ENCODE measurements at places on chromosomes 4 and X.

- no peak for DNase-seq
These were observed 18.0 kb downstream of the HERC6 start for GRCh38 chr4:88396681-88397080.

GRCh38 chr4:5970381-5971077 is 47.7 kb downstream of the C4orf50 start:
- DNase-seq: no peak

DNA sequence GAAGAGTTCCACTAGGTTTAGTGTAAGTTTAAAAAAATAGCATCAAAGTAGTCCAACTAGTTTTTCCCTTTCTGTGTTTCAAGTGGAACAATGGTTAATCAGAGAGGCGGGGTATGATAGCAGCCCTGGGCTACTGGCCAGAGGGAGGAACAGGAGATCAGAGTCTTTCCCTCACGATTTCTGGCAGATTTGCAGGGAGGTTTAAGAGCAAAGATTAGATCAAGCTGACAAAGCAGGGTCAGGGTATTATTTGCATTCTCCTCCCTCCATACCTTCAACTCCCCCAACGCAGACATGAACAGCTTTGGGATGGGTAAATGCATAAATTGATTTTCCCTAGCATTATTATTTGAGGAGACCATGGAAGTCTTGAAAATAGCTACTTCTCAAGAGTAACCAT is 277.6 kb upstream of the DIAPH2 start:
- no peak for DNase-seq

GRCh38 chr4:16860516-16860915 is 37.9 kb downstream of the LDB2 start:
- no peak for DNase-seq

DNA sequence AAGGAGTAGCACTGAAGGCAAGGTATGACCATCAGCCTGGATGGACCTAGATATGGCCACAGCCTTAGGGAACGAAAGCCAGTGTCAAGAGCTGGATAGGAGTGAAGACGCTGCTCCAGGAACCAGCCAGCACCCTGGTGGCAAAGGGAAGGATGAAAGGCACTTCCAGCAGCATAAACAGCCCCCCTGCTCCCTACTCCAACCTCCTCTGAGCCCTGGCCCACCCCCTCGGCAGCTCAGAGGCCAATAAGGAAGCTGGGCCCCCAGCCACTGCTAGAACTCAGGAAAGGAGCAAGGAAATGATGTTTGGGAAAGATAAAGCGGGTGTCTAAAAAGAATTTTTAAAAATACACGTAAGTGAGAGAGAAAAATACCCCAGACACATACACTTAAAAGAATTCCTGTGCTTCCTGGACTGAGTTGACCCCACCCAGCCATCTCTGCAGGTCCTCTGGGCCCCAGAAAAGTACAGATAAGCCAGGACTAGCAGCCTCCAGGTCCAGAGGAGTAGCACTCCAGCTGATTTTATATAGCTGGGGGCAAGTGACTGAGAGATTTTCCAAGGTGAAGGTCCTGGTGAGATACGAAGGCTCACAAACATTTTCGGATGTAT is 170.4 kb downstream of the SHROOM4 start:
- DNase-seq: no peak

GRCh38 chr4:94410678-94411206 is 41.0 kb upstream of the PDLIM5 start:
- DNase-seq: no peak

DNA sequence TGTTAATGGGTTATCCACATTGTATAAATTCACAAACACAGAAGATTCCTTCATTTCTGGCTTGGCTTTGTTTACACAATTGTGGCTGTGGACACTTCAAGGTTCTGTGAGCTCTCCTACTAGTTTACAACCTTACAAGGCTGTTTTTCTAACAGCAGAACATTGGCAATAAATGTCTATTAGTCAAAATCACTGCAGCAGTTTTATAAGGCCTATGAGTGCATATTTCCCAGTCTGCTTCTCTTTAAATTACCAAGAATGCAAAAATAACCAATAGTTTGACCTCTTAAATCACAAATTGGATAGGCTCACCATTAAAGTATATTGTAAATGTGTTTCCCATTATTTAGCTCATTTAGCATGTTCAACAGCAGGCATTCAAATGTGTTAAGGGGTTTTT is 239.2 kb downstream of the DKK2 start:
- no peak for DNase-seq

DNA sequence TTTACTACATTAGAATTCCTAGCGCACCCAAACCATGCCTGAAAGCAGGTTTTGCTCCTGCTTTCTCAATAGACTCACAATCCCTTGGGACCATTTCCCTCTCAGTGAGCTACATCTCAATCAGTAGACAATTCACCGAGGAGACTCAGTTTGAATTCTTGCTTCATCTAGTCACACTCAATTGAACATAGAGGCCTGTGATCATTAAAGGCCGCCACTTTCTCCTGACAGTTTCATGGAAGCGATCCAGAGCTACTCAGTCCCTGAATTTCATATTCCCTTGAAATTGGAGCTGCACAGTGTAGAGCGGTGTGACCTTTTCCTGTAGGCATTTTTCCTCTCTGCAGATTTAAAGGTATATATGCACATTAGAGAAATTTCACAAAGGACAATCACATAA is 193.9 kb upstream of the SPOCK3 start:
- no peak for DNase-seq

- no peak for DNase-seq
These were observed 110.3 kb downstream of the AREG start for GRCh38 chr4:74555231-74555630.

- no peak for DNase-seq
These were observed 620.8 kb upstream of the ADGRL3 start for GRCh38 chr4:60579335-60579734.

GRCh38 chr4:44150091-44150576 is 298.5 kb downstream of the KCTD8 start:
- no peak for DNase-seq

DNA sequence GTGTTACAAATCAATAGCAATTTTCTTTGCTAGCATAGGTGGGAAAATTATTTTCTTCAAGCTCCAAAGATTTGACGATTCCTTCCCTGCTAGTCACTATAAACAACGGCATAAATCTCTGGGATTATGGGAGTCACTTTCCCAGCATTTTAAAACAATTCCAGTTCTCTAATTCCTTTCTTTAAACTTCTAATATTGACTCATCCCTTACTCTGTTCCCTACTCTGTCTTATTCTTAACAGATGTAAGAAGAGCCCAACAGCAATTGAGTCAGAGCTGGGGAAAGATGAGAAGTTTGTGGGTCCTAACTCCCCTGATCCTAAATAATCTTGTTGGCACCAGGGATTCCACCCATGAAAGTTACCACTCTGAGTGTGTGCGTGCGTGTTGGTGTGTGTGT is 47.4 kb upstream of the IL21 start:
- no peak for DNase-seq

DNA sequence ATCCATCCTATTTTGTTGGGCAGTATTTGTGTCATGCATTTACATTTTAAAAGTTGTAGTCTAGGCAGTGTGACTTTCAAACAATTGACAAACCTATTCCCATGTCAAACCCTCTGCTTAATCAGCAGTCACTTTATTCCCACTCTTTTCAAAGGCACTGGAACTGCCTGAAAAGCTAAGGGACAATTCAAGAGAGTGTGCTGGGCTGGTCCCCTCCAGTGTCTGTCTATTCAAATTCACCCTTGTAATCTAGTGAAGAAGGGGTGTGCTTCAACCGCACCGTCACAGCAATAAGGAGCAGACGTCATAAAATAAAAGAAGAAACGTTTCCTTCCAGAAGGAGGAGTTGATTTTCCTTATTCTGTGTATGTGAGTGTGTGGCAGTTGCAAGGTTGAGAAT is 197.0 kb upstream of the MAD2L1 start:
- no peak for DNase-seq

- DNase-seq: no peak
These were observed 728.2 kb downstream of the ARAP2 start for GRCh38 chr4:35516102-35516501.

- peak; percentile 8 for DNase-seq
These were observed 81.2 kb downstream of the SPRY1 start for GRCh38 chr4:123477711-123478209.

GRCh38 chr4:127400731-127401346 is 231.9 kb upstream of the INTU start:
- DNase-seq: no peak

GRCh38 chrX:120205816-120206753 is 44.5 kb upstream of the ZBTB33 start:
- no peak for DNase-seq

DNA sequence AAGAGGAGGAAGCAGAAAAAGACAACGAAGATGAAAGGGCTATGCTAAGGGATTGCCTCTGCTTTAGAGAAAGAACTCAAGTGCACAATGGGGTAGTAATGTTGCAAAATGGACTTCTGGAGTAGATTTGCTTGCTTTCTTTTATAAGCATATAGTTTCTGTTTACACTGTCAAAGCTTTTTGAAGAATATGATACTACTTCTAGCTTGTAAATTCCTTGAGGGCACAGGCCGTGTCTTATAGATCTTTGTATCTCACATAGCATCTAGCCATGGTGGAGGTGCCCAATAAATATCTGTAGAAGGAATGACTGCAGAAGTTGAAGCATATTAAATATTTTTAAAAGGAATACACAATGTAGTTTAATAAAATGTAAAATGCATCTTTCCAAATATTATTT is 147.8 kb upstream of the ZIC3 start:
- no peak for DNase-seq

DNA sequence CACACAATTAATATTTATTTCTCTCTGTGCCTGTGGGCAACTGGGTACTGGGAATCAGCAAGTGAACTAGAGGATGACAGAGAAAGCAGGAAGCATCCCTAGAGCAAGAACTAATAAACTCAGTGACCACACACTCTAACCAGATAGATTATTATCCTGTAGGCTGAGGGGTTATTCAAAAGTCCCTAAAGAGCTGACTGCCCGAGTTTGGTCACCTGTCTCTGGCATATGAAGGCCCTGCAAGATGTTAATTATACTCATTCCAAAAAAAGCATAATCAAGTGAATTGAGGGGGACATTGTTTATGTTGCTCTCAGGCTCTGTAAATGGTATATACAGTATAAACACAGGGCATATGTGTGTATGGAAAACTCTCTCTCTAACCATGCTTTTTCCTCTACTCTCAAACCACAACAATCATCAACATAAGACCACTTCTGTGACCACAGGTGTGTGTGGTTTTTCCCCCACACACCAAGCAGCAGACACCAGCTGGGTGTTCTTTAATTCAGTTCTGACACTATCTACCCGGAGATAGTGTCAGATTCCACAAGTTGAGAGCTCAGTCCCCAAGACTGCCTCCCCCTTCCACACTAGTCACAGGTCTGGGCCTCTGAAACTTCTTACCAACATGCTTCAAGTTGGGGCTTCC is 6.2 kb upstream of the HPSE start:
- DNase-seq: no peak

DNA sequence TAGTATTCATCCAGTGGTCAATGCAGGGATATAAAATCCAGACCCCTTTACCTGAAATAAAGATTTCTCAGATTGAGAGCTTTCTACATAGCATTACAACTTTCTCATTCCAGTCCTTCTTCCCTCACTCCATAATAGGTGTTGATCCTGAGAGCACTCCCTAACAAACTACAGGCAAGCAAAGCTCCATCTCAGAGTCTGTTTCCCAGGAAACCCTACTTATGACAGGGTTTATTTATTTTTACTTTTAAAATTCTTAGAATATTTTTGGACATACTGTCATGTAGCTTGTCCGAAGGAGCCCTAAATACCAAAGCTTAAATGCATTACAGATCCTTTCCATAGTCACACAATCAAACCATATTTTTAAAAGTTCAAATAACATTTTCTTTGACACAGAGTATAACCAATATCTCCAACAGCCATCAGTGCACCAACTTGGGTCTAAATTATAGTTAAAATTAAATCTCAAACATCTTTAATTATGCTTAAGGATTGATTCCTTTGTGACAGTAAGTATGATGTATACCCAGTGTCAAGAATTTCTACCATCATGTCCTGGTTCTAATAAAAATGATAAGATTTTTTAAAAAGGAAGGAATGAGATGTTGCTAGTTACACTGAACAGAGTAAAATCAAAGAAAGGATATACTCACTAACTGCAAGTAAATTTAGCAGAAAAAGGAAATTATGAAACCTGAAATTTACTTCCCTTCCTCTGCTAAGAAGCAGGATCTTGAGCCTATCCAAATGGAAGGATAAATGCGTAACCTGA is 580.4 kb upstream of the ADGRL3 start:
- no peak for DNase-seq

DNA sequence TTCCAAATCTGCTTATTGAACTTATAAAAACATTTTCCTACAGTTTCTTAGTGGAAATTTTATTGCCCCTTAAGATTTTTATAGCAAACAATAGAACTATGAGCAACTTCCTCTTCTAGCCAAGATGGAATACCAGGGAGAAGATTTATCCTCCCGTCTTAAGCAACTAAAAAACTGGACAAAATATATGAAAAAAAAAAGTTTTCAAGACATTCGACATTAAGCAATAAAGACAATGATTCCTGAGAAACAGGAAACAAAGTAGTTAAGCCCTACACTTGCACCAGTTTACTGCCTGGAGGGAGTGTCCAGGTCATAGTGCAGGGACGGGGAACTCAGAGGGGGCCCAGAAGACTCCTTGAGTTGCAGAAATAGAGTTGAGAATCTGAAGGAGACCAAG is 516.1 kb upstream of the DIPK2B start:
- DNase-seq: no peak

GRCh38 chrX:130378024-130378669 is 7.3 kb downstream of the GPR119 start:
- DNase-seq: no peak

GRCh38 chrX:618761-619450 is 11.7 kb upstream of the SHOX start:
- DNase-seq: no peak

- no peak for DNase-seq
These were observed 188.8 kb downstream of the GPAT3 start for GRCh38 chr4:83724485-83725335.

GRCh38 chr4:57048590-57049304 is 61.4 kb downstream of the IGFBP7 start:
- no peak for DNase-seq

DNA sequence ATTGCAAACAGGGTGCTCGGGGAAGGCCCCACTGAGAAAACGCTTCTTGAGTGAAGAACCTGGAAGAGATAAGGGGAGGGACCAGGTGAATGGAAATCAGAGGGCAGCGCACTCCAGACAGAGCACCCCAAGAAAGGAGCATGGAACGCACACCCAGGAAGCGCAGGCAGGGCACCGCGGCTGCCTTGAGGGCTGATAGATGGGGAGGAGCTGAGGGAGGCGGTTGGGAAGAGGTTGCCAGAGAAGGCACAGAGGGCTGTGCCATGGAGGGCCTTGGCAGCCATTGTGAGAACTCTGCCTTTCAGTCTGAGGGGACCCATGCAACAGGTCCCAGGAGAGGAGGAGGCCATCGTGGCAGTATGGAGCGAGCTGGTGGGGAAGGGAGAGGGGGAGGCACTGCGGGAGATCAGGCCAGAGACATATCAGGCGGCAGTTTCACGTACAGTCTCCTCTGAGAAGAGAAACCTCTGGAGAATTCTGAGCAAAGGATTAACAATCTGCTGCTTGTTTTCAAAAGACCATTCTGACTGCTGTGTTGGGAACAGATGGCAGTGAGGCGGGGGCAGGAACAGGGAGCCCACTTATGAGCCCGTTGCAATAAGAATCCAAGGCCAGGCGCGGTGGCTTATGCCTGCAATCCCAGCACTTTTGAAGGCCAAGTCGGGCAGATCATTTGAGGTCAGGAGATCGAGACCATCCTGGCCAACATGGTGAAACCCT is 83.7 kb downstream of the PCYT1B start:
- DNase-seq: no peak
